ENCODE measurements at places on chromosomes 16 and 17. TPM values are rescaled to one million over a fixed set of nuclear protein-coding genes. Genes with fewer than 3 reads are reported as not detected.
A peak's percentile ranks its signal among the peaks of the same experiment; 100 is the strongest.

DNA sequence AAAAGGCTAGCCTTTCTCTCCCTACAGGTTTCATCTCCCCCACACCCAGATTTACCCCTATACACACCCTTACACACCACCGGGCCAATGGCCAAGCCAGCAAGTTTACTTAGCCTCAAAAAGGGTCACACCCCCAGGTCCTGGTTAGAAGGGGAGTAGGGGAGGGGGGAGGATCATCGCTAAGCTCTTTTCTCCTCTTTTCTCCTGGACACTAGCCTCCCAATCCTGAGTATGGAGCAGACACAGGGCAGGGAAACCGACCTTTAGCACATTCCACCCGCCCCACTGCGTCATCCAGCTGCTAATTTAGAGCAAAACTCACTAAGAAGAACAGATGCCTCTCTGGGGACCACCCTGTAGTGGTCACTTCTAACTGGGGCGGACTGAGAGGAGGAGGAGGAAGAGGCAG is 4.4 kb downstream of the ACLY start:
- H3K27ac ChIP-seq = no peak overlapping the region
- no peak for DNase-seq

- peaks cover 37% of the 10 kb centered on the region for H3K4me1 ChIP-seq
- no peak overlapping the region for H3K27ac ChIP-seq
- no peak overlapping the region for H3K4me3 ChIP-seq
These were observed 4.6 kb upstream of the MFSD6L start for GRCh38 chr17:8803531-8804420.

GRCh38 chr17:27805520-27806146 is 5.3 kb upstream of the NOS2 start:
- peak overlapping the region; percentile 98 for H3K27ac ChIP-seq

DNA sequence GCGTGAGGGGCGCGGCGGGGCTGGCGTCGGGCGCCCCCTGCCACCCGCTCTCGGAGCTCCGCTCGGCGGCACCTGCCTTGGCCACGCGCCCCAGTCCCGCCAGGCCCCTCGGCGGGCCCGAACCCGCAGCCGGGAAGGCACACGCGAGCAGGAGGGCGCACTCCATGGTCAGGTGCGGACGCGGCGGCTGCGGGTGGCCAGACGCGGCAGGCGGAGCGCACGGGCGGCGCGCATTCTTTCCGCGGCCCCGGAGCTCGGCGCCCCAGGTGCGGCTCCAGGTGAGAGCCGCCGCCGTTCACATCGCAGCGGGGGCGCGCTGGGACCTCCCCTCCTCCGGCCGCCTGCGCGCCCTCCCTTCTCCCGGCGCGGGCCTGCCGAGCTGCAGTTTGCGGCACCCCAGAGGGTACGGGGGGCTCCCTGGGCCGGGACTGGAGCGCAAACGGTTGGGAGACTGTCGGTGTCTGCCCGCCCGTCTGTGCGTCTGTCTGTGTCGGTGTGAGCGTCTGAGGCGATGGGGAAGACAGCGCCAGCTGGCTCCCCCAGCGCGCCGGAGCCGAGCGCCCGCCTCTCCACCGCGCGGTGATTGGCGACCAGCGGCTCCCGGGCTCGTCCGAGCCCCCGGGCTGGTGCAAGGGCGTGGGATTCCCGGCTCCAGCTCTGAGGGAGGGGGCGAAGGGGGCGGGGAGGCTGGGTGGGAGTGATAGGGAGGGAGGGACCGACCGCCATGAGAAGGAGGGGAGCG is at the start of gene ADAMTS18:
Gene ADAMTS18 (minus strand): TSS at position 505 of the 742 bp plus-strand sequence. CDS start 339 bp downstream, at position 166.
- H3K27ac ChIP-seq = no peak within 1 kb of the TSS
- no peaks in the 10 kb centered on the region for H3K36me3 ChIP-seq
- no peak within 1 kb of the TSS for H3K4me3 ChIP-seq
- no peaks in the 10 kb centered on the region for H3K4me1 ChIP-seq
- 0 out of 2 replicates have a peak, but pooled peaks cover 2% of the 10 kb centered on the region for H3K27me3 ChIP-seq
- no peak for DNase-seq

GRCh38 chr17:56244268-56244890 is 91.1 kb downstream of the ANKFN1 start:
- H3K27me3 ChIP-seq = no peaks in the 10 kb centered on the region
- no peaks in the 10 kb centered on the region for H3K4me1 ChIP-seq
- no peak for DNase-seq
- no peak overlapping the region for H3K4me3 ChIP-seq

- no peaks in the 10 kb centered on the region for H3K27me3 ChIP-seq
- H3K4me1 ChIP-seq = no peaks in the 10 kb centered on the region
- no peak overlapping the region for H3K4me3 ChIP-seq
- no peaks in the 10 kb centered on the region for H3K36me3 ChIP-seq
- DNase-seq = no peak
These were observed 78.7 kb upstream of the MTMR4 start for GRCh38 chr17:58593123-58593522.

GRCh38 chr17:72987166-72987565 is 105.3 kb downstream of the SLC39A11 start:
- H3K4me1 ChIP-seq = peaks cover 10% of the 10 kb centered on the region
- DNase-seq = no peak
- H3K4me3 ChIP-seq = no peak overlapping the region
- H3K36me3 ChIP-seq = no peaks in the 10 kb centered on the region
- no peaks in the 10 kb centered on the region for H3K27me3 ChIP-seq

DNA sequence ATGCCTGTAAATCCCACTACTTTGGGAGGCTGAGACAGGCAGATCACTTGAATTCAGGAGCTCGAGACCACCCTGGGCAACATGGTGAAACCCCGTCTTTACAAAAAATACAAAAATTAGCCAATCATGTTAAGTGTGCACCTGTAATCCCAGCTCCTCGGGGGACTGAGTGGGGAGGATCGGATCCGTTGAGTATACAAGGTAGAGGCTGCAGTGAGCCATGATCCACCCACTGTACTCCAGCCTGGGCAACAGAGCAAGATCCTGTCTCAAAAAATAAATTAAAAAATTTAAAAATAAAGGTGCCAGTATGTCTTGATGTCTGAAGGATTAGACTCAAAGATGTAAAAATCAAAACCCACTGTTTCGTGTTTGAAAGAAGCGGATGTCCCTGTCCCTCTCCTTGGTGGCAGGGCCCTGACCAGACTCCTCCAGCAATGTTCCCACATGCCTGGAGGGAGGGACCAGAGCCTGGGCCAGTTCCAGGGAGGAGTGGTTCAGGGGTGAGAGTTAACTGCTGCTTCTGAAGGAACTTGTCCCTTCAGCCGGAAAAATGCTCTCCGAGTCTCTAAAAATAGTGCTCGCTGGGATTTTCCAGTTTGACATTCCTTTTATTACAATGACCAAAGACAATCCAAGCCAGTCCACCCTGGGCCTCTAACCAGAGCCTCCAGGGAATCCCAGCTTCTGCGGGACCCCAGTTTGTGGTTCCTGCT is 9.4 kb upstream of the CMTM4 start:
- no peaks in the 10 kb centered on the region for H3K4me1 ChIP-seq
- no peaks in the 10 kb centered on the region for H3K36me3 ChIP-seq
- no peak overlapping the region for H3K4me3 ChIP-seq
- DNase-seq = no peak
- H3K27me3 ChIP-seq = no peaks in the 10 kb centered on the region

FBF1 gene
- total RNA-seq = 10.4 TPM

METTL23 gene
- total RNA-seq = 25.6 TPM

All from GM12878 (cell line).